ENCODE measurements at places on chromosomes 13 and 19. TPM values are rescaled to one million over a fixed set of nuclear protein-coding genes. Genes with fewer than 3 reads are reported as not detected.
A peak's percentile ranks its signal among the peaks of the same experiment; 100 is the strongest.

GRCh38 chr13:61136515-61136914, 279.1 kb downstream of the PCDH20 start:
- no peak for DNase-seq

The VN1R2 gene
- not detected for total RNA-seq

DNA sequence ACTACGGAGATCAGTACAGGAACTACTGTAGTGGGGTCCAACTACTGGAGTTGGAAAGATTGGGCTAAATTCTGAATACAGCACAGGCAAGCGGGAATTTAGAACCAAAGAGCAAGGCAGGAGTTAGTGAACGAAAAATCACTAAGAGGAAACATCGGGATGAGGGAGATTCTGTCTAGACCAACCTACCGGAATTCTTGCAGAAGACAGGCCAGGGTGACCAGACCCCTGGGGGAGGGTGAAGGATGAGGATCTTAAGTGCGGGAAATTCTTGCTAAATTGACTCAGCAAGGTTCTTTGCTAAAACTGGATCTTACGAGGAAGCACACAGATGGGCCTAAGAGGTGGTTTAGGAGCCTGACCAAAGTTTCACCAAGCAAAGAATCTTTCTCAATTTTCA, 13.2 kb upstream of the PSPC1 start:
- no peak for DNase-seq

GRCh38 chr13:89746554-89746953, 1600.9 kb upstream of the MIR17HG start:
- no peak for DNase-seq

DNA sequence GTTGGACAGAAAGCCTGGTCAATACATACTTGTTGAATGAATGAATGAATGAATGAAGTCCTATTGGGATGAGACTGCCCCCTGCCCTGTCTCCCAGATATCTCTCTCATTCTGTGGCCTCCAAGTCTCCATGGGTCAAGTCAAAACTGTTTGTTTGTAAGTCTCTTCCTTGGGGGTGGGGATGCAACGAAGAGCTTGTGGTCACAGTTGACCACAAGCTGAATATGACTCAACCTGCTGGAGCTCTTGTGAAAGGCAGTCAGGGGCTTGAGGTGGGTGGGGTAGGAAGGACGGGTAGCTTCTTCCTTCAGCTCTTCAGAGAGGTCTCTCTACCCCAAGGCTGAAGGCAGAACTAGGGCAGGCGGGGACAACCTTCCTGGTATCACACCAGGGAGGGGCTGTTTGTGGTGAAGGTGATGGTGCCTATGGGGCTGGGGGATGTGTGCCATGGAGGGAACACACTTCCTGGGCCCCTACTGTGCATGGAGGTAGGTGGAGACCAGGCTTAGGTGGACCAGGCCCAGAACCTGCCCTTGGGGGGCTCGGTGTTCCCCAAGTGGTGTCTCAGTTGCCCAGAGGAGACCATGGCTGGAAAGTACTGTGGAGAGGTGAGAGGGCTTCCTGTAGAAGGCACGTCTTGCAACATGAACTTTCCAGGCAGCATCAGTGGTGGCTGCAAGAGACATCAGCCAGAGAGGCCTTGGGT, 8.0 kb downstream of the MYO1F start:
- peak; percentile 73 for DNase-seq

All from mucosa of descending colon (tissue), 3 donors.